ENCODE measurements at places on chromosomes 6 and 20.

DNA sequence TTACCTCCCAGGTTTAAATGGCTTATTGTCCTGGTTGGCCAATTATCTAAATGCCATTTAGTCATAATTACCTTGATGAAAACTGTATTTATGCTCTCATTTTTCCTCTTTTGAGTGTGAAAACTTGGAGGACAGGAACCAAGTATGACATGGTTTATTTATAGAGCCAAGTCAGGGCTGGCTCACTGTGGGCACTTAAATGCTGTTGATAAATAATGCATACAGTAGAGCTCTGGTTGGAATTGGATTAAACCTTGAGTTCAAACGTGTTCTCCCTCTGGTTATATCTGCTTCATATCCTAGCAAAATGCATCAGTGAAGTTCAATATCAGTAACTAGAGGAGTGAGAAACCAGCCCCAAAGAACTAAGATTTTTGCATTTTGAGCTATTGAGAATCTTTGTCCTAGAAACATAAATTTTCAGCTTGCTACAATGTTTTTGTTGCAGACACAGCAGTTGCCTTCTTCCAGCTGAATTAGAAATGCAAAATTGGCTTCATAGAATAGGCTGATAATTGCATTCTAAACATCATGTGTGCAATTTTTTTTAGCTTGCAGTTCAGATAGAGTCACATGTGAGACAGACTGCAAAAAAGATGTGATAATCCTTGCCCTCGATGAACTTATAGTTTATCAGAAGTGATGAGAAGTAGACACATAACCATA is 255.8 kb downstream of the BTBD3 start:
- DNase-seq, result no peak

DNA sequence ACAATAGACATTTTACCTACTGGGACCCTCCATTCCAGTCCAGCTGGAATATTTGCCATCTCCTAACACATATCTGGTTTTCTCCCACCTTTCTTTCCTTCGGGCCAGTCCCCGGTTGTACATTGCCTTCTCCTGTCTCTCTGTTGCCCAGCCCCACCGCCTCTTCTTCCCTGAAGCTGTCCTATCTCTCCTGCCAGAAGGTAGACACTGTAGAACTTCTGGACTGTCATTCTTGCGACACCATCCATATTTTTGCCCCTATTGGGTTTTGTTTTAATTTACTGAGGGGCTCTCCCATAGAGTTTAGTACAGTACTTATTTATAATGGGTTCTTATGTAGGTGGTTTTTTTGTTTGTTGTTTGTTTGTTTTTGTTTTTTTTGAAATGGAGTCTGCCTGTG is 4.9 kb downstream of the PTK7 start:
- no peak for DNase-seq

- no peak for DNase-seq
Measured at GRCh38 chr6:100235631-100236030, 229.1 kb downstream of the SIM1 start.

GRCh38 chr6:62357835-62358234 is 71.8 kb upstream of the KHDRBS2 start:
- DNase-seq, result no peak

- DNase-seq, result no peak
Measured at GRCh38 chr20:3652221-3652620, 11.0 kb downstream of the GFRA4 start.

DNA sequence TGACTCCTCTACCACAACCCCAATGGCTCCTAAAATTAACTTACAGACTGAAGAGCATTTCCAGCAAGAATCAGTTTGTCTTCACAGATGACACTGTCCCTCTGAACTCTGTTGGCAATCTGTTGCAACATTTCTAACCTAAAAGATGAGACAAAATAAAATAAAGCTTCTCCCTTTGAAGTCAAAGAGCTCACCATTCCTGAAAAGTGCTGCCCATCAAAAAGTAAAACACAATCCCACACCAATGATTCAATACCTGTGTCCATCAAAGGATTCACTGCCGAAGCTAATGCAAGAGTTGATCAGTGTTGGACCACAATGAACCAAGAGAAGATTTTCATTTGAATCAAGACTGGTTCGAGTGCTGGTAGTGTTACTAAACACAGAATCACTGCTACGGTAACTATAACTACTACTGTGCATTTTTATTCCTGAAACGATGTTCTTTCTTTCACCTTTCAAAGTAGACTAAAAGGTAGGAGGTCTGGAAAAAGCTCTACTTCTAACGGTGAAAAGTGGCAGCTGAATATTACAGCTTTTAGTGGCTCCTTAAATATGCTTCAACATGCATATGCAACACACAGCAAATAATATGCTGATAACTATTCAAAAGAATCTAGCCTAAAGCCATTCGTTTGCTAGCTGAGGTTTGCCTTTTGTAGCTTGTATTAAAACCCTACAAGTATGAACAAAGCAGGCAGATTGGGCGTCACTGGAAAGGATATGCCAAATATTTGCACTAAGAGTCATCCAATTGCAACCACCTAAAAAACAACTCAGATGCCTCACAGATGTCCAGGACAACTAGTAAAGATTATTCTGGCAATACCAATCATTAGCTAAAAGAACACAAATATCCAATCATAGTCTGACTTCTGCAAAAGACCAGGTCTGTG is at the start of gene DST:
Gene DST, minus strand, starts transcription at position 524 of the 896 bp plus-strand sequence.
- peak; percentile 38 for DNase-seq

All from NCI-H1930 (cell line).